Mesenchymal stem cell (in vitro differentiated cells and primary cell): ENCODE measurements at places on chromosomes 7 and 10.

GRCh38 chr7:110941385-110941784 is 149.5 kb upstream of the LRRN3 start:
- DNase-seq, result no peak

DNA sequence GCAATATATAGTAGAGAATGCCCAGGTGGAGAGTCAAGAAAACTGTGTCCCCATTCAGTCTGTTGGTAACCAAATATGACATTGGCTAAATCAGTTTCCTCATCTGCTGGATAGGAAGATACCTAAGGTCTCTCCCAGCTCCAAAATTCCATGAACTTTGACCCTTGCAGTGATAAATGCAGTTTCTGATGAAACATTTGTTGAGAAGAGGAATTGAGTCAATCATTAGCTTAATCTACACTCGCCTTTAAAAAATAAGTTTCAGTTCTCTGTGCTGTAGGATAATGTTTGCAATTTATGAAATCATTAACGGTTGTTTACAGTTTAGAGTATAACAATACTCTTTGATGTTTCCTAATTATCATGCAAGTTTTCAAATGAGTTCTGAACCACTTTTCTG is 38.0 kb upstream of the SLC25A13 start:
- DNase-seq, result no peak

DNA sequence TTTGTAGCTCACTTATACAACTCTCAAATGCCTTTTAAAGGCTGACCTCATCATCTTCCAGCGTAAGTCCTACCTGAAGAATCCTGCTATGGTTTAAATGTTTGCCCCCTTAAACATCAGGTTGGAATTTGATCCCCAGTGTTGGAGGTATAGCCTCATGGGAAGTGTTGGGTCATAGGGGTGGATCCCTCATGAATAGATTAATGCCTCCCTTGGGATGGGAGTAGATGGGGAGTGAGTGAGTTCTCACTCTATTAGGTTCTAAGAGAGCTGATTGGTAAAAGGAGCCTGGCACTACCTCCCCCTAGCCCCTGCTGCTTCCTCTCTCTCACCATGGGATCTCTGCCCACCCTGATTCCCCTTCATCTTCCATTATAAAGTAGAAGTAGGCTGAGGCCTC is 285.6 kb downstream of the FZD1 start:
- no peak for DNase-seq

- peak; percentile 87 for DNase-seq
Observed at GRCh38 chr10:102643336-102644065, 778 bp upstream of the TRIM8 start.

GRCh38 chr7:157822688-157823031 is 485.9 kb downstream of the DNAJB6 start:
- no peak for DNase-seq

DNA sequence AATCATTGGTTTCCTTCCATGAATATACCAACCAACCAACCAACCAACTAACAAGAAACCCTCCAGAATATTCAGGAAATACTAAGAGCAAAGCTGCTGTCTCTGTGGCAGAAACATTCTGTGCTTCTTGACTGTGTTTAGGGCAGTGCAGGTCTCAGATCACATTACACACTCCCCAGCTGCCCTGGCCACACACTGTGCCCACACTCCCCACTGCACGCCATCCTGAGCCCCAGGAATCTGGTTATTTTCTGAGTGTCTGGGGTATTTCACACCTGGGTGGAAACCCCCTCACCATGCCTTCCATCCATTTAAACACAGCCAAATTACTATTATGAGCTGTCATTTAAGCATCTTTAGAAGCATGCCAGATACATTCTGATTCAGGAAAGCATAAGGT is 183.7 kb upstream of the ANK3 start:
- DNase-seq, result peak; percentile 9

GRCh38 chr10:106504536-106504935 is 660.0 kb downstream of the SORCS1 start:
- DNase-seq, result no peak

GRCh38 chr7:1922071-1922869 is 252.2 kb downstream of the ELFN1 start:
- no peak for DNase-seq

DNA sequence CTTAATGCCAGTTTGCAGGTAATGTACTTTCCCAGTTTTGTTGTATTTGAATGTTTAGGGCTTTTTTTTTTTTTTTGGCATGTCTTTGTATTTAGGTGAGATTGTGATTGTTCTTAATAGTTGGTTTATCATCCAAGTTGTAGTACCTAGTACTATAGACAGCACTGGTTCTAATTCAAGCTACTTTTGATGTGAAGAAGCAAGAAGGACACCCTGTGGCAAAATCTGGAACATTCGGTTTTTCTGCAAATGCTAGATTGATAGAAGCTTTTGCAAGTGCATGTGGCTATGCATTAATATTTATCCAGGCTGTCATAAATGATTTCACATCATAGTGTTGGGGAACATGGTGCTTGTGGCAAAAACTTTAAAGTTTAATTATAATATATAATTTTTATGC is 248.9 kb downstream of the FOXP2 start:
- DNase-seq, result peak; percentile 24

DNA sequence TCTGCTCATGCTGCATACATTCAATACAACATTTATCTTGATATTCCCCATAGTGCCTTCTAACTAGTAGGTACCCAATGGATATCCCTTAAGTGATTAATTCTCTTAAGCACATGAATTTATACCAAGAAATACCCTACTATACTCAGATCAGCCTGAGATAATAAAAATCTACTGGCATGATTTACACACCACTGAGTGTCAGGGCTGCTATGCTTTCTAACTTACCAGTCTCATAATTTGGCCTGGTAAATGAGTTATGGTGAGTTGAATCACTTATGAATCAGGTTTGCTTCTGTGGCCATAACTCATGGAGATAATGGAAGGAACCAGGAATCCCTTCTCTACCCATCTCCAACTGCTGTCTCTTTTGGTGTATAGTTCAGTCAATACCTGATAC is 122.8 kb downstream of the THSD7A start:
- no peak for DNase-seq

- DNase-seq, result no peak
Observed at GRCh38 chr10:126160571-126160970, 227.7 kb downstream of the ADAM12 start.

DNA sequence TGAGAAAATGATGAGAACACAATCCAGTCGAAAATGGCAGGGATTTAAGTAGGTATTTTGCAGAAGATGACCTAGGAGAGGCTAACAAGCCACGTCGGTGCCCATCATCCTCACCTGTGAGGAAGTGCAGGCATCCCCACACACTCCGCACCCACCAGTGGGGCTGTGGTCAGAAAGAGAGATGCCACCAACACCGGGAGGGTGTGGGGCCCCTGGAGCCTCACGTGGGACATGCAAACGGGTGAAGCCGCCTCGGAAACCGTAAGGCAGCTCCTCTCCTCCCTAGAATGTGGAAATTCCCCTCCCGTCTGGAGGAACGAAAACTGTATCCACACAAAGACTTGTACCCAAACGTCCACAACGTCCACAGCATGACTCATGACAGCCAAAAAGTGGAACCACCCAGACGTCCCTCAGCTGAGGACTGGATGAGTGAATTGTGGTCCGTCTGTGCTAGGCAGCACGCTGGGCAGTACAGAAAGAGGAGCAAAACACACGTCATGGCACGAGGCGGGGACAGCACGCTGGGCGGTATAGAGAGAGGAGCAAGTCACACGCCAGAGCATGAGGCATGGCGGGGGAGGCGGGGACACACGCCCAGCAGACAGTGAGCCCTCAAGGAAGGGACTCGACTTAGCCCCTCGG is 246.0 kb downstream of the ELFN1 start:
- no peak for DNase-seq

DNA sequence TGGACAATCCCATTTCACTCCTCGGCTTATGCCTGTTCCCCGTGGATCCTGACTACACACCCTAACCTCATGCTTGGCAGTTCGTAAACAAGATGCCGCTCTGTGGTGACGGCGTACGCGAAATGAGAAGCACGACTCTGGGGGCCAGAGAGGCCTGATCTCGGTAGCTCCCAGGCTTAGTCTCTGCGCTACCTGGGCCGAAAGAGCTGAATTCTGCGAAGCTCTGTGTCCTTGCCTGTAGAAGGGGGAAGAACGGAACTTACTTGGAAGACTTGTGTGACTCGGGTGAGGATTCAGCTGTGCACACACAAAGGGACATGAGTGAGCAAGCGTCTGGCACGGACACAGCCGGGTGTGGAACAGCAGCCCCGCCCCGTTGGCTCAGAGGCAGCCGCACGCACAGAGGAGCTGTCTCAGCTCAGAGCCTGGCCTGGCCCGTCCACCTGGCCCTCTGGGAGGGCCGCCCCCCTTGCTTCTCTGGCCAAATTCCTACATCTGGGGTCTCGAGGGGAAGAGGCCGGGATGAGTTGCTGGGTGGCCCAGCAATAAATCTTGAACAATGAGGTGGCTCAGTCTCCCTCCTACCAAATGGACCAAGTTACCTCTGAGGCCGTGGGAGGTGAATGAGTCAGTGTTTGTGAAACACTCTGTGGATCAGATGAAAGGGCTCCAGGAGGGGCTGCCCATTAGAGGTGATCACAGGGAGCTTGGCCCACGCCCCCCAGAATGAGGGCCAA is 83.8 kb downstream of the PDGFA start:
- no peak for DNase-seq

GRCh38 chr7:123047955-123048354 is 52.5 kb upstream of the TAS2R16 start:
- no peak for DNase-seq

DNA sequence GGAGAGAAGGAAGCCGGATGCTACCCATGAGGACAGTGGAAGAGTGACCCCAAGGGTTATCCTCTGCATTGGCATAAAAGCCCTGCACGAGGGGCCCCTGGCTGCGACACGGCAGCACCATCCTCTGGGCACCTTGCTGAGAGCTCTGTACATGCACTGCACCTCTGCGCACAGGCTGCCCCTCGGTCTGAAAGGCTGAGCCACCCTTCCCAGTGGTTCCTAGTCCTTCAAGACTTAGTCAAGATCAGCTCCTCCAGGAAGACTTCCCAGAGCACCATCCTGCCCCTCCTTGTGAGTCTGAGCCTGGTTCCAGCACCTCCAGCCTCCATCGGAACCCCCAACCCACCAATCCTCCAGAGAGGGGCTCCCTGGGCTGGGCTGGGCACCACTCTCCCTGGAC is 37.9 kb upstream of the CNPY1 start:
- no peak for DNase-seq

- no peak for DNase-seq
Observed at GRCh38 chr10:54869022-54869421, 68.0 kb upstream of the PCDH15 start.

GRCh38 chr10:15140698-15141097 is 27.8 kb downstream of the NMT2 start:
- DNase-seq, result no peak

DNA sequence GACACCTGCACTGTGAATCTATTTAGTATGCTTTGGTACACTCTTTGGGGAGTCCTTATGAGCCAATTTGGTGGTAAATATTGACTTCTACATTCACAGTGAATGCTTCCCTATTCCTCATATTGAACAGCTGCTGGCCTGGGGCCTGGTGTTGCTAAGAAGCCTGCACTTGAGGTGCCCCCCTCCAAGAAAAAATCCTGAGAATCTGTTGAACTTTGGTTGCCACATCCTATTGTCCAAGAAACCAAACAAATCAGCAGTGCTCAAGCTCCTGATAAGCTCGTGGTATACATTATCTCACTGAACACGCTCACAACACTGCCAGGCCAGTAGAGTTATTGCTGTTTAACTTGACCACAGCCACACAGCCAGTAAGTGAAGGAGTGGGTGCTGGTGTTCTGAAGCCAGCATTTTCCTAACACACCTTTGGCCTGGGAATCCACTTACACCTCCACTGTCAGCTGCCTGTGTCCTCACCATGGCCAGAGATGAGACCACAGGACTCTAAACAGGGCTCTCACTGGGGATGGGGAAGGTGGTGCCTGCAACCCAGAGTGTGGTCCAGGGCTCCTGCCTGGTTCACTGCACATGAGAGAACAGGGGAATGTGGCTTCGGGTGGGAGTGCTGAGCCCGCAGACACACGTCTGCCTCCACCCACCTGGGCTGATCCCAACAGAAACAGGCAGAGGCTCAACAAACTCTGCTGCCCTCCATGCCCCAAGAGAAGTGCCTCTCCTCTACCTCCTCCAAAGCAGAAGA is 6.7 kb downstream of the DDC start:
- no peak for DNase-seq

GRCh38 chr10:33535866-33536265 is 201.4 kb upstream of the NRP1 start:
- no peak for DNase-seq

GRCh38 chr10:25130906-25131305 is 43.9 kb upstream of the GPR158 start:
- DNase-seq, result no peak

GRCh38 chr7:105896407-105896911 is 20.1 kb upstream of the ATXN7L1 start:
- no peak for DNase-seq

DNA sequence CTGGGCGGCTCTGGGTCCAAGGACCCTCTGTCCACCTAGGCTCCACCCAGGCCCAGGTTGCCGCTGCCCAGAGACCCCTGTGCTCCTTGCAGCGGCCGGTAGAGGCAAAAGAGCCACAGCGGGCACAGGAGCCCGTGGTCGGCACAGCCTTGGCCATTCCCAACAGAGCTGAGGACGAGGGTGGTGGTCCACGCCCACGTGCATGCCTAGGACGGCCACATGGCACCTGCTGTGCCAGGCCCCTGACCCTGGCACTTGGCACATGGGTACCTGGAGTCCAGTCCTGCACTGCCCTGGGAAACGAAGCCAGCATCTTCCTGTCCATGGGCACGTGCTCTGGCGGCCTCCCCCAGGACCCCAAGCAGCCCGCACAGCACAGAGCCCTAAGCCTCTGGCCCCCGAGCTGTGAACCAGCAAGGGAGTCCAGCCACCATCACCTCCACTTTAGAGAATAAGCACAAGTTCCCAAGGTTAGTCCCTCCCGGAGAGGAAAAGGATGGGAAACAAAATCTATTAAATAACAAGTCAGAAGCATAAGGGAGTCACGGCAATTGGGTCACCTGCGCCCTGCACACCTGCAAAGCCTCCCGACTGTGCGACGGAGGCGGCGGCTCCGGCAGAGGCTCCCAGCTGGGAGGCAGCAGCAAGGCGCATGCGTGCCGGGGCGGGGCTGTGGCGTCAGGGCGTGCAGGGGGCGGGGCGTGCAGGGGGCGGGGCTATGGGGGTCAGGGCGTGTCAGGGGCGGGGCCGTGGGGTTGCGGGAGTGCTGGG is 59.1 kb downstream of the STK32C start:
- peak; percentile 29 for DNase-seq

- DNase-seq, result peak; percentile 65
Observed at GRCh38 chr10:4519658-4520402, 306.2 kb upstream of the AKR1E2 start.
